Thoracic aorta (tissue), 2 donors: ENCODE measurements at places on chromosomes 7 and 10.

- DNase-seq = no peak
These were observed 177.3 kb downstream of the NSUN6 start for GRCh38 chr10:18474118-18474455.

DNA sequence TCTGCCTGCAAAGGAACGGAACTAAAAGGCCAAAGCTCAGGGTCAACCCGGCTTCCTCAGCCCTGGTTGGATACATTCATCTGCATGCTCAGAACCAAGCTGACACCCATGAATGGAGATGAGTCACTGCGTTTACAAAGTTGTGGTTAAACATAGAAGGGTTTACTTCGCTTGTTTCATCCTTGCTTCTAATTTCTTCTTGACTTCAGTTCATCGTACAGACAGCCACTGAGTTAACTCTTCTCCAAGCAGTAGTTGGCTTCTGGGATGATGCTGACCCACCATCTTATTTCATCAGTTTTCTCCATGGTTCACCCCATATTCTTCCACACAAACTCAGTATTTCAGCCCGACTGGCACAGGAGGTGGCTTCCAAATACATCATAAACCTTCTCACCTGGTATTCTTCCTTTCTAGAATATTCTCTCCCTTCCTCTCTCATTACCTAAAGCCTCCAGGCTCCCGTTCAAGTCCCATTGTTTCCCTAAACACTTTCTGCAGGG is 166.3 kb upstream of the RNF32 start:
- DNase-seq = no peak

GRCh38 chr10:113322843-113323242 is 230.0 kb upstream of the HABP2 start:
- no peak for DNase-seq

DNA sequence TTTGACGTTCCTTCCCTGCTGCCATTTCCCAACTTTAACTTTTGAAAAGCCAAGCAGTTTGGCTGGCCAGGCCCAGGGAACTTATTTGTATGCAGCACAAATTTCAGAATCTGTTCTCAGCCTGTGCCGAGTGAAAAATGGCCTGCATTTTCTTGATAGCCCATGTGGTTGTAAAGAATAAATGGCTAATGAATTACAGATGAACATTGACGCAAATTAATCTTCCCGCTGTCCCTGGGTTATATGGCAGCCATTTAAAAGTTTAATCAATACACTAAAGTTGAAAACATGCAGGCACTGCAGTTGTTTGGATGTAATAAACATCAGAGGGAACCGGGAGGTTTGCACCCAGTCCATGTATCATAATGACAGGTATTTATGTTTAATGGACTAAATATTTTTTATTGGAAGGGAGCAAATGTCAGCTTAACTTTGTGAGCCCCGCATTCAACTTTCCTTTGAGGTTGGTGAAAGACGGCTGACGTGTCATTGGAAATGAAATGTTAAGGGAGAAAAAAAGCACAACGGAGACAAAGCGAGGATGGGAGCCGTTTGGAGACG is 1092.4 kb downstream of the LRMDA start:
- no peak for DNase-seq

GRCh38 chr7:152674860-152675758 is 832 bp downstream of the XRCC2 start:
- DNase-seq = no peak

GRCh38 chr10:22615819-22616499 is 98.4 kb downstream of the PIP4K2A start:
- no peak for DNase-seq

GRCh38 chr10:129693382-129693781 is 226.3 kb downstream of the MGMT start:
- DNase-seq = no peak

DNA sequence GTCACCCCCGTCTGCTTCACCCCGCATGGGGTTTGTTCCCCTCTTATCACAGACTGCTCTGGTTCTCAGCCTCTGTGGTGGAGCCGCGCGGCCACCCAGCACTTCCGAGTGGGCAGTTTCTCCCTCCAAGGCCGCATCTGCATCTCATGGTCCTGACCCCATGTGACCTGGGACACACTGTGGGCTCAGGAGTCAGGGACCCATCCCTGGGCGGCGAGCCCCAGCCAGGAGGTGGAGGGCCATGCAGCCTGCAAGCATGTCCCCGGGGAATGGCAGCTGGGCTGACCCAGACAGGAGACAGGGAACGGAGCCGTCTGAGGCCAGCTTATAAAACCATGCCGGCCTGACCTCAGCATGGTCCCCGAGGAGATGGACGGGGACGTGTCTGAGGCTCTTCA is 25.2 kb upstream of the TTYH3 start:
- no peak for DNase-seq

- no peak for DNase-seq
These were observed 187.0 kb downstream of the MAD1L1 start for GRCh38 chr7:2045559-2046405.

DNA sequence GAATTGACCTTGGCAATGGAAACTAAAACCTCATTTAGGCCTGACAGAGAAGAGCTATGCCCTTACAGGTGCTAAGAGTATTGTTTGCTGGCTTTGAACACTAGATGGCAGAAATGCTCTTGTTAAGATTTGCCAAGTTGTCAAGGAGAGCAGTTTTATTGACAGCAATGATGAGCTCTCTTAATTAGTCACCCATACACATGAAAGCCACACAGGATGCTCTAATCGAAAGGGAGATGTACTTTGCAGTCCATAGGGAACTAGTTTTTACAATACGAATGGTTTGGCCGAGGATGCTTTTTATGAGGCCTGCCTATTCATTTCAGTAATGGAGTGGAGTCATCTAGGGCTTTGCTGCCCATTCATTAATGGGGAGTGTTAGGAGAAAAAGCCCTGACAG is 45.4 kb upstream of the MBL2 start:
- DNase-seq = no peak

DNA sequence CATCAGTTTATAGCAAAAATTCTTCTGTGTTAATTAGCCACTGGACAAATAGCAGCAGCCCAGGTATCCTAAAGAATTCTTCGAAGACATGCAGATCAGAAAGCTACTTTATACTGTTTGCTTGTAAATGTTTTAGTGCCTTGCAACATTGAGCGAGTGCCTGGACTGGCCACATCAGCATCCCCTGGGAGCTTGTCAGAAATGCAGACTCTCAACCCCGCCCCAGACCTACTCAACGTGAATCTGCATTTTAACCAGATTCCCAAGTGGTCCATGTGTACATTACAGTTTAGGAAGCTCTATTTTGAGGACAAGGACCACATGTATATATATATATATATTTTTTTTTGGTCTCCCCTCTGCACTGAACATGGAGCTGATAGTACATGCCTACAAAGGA is 18.5 kb upstream of the PLEKHS1 start:
- DNase-seq = no peak

DNA sequence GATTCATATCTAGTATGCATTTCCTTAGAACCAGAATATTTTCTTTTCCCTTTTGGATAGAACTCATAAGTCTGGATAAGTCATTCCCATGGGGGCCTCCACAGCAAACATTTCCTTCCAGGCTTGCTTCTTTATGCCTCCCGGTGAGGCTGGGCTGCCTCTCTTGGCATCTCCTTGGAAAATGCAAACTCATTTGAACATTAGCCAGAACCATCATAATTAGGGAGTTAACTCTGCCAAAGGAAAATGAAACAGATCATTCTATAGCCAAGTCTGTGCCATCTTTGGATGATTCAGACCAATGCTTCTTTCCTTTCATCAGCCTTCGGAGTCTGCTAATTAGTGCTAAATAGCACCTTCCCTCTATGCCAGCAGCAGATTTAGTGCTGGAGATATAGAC is 81.1 kb downstream of the PLPP4 start:
- DNase-seq = no peak

DNA sequence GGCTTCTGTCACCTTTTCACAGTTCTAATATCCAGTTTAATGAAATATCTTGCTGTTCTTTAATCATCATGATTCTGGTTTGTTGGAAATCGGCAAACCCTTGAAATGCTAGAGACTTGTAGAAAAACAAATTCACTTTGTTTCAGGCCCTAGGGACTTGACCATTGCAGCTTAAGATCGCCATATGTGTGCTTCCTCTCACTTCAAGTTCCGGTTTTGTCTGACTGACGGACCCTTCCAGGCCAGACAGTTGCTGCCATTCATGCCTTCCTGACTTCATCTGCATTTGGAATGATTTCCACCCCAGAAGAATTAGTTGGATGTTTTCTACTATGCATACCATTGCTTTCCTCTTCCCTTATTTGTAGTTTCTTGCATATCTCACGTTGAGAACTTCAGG is 125.6 kb downstream of the CELF2 start:
- no peak for DNase-seq

DNA sequence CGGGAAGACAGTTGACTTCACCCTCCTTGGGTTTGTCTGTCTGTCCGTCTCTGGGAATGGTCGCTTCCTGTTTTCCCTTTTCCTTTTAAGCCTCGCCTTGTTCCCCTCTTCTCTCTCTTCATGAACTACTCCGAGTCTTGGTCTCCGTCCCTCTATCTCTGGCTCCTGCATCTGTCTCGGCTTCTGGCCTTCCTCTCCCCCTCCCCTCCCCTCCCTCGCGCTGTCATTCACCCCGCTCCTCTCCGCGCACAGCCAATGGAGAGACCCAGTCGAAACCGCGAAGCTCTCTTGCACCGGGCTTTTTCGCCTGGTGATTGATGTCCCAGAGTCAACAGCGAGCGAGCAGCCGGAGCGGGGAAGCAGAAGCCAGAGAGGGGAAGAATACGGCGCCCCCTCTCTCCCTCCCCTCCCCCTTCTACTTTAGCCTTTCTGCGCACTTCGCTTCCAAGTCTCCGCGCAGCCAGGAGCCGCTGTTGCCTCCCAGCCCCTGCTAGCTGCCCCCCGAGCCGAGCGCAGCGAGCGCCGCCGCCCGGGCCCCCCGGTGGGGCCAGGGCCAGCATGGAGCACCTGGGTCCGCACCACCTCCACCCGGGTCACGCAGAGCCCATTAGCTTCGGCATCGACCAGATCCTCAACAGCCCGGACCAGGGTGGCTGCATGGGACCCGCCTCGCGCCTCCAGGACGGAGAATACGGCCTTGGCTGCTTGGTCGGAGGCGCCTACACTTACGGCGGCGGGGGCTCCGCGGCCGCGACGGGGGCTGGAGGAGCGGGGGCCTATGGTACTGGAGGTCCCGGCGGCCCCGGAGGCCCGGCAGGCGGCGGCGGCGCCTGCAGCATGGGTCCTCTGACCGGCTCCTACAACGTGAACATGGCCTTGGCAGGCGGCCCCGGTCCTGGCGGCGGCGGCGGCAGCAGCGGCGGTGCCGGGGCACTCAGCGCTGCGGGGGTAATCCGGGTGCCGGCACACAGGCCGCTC is at the start of gene TLX1:
TSS of gene TLX1 (plus strand) at position 317 of the 978 bp plus-strand sequence. CDS start at position 559, 242 bp downstream.
- DNase-seq = no peak
